ENCODE measurements at places on chromosomes 16 and 17.

GRCh38 chr16:75762746-75763145 is 36.5 kb upstream of the CPHXL start:
- no peak overlapping the region for H3K27ac ChIP-seq
- H3K4me3 ChIP-seq, result no peak overlapping the region
- peaks cover 14% of the 10 kb centered on the region for H3K4me1 ChIP-seq
- no peaks in the 10 kb centered on the region for H3K36me3 ChIP-seq

DNA sequence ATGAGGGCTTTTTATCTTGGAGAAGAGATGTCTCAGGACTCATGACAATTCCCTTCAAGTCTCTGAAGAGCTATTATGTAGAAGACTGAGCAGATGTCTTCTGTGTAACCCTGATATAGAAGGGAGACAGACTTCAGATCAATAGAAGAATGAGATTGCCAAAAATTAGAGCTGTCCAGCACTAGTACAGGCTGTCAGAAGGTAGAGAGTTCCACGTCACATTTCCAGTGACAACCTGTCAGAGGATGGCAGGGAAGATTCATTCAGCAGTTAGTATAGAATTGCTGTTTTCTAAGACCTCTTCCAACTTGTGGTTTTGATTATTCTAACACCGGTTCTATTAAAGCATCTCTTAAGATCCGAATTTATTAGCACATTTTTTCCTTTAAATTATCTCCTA is 520.6 kb downstream of the RBFOX1 start:
- H3K27ac ChIP-seq, result no peak overlapping the region
- H3K36me3 ChIP-seq, result no peaks in the 10 kb centered on the region
- no peaks in the 10 kb centered on the region for H3K4me1 ChIP-seq
- no peak for DNase-seq
- H3K27me3 ChIP-seq, result no peaks in the 10 kb centered on the region
- no peak overlapping the region for H3K4me3 ChIP-seq

DNA sequence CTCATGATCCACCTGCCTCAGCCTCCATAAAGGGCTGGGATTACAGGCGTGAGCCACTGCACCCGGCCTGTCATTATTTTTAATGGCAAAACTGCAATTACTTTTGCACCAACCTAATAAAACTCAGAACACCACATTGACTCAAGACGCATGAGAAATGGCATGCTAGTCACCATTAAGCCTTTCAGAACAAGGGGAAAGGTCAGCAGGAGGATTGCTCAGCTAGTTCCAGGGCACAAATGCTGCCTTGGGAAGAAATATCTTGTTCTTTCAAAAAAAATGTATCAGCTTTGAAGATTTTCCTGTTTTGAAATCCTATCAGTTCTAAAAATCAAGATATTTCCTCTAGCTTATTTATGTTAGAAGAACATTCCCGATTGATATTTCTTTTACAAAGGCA is 32.4 kb upstream of the CDYL2 start:
- no peaks in the 10 kb centered on the region for H3K36me3 ChIP-seq
- H3K4me1 ChIP-seq, result no peaks in the 10 kb centered on the region
- no peak for DNase-seq
- no peak overlapping the region for H3K27ac ChIP-seq
- H3K4me3 ChIP-seq, result no peak overlapping the region

GRCh38 chr16:69620573-69620972 is 54.8 kb downstream of the NFAT5 start:
- no peaks in the 10 kb centered on the region for H3K27me3 ChIP-seq
- H3K4me1 ChIP-seq, result no peaks in the 10 kb centered on the region
- H3K36me3 ChIP-seq, result no peaks in the 10 kb centered on the region
- no peak overlapping the region for H3K27ac ChIP-seq
- no peak overlapping the region for H3K4me3 ChIP-seq

DNA sequence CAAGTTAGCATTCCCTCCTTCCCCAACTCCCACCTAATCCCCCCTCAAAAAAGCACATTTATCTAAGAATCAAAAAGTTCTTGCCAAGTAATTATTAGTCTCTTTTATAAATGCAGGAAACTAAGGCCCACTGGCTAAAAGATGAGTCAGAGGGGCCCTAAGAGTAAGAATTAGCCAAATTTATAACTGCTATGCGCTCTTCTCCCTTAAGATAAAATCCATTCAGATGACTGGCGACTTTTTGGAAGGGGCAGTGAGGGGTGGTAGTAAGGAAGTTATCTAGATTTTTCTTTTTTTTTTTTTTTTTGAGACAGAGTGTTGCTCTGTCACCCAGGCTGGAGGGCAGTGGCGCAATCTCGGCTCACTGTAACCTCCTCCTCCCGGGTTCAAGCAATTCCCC is 17.1 kb downstream of the ZNF652 start:
- H3K27me3 ChIP-seq, result no peaks in the 10 kb centered on the region
- no peak overlapping the region for H3K27ac ChIP-seq
- H3K4me3 ChIP-seq, result no peak overlapping the region
- DNase-seq, result no peak

DNA sequence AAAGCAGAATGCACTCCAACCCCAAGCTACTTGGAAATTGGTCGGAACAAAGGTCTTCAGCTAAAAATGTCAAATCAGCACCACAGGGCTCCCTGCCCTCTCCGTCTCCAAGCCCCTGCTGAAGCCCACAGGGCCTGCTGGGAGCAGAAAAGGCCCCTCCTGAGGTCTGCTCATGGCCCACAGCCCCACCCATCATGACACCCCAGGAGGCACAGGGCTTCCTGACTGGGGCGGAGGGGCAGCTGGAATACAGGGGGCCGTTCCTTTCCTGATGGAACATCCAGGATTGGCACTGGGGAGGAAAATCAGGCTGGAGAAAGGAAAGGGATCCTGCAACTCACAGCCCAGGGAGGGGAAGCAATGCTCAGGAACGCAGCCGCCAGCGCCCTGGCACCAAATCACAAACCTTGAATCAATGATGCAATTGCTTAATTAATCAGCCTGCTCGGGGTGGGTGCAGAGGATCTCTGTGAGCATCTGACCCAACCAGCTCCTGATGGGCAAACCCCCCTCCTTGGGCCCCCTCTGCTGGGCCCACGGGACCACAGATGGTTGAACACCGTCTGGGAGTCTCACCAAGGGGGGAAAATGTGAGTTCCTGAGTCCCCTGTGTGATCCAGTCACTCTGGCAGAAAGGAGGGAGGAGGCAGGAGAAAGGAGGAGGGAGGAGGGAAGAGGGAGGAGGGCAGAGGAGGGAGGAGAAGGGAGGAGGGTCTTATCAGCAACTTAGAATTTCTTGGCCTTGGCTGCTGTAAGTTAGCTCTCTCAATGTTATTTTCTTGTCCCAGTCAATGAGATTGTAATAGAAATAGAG is 155.5 kb downstream of the ZNF423 start:
- H3K4me3 ChIP-seq, result no peak overlapping the region
- H3K27me3 ChIP-seq, result no peaks in the 10 kb centered on the region
- no peak for DNase-seq
- no peaks in the 10 kb centered on the region for H3K4me1 ChIP-seq

- H3K4me1 ChIP-seq, result peaks cover 14% of the 10 kb centered on the region
- no peaks in the 10 kb centered on the region for H3K36me3 ChIP-seq
- peak overlapping the region; percentile 59 for H3K27ac ChIP-seq
- no peaks in the 10 kb centered on the region for H3K27me3 ChIP-seq
- peak; percentile 10 for DNase-seq
Measured at GRCh38 chr17:29433541-29433940, 43.4 kb downstream of the TAOK1 start.

DNA sequence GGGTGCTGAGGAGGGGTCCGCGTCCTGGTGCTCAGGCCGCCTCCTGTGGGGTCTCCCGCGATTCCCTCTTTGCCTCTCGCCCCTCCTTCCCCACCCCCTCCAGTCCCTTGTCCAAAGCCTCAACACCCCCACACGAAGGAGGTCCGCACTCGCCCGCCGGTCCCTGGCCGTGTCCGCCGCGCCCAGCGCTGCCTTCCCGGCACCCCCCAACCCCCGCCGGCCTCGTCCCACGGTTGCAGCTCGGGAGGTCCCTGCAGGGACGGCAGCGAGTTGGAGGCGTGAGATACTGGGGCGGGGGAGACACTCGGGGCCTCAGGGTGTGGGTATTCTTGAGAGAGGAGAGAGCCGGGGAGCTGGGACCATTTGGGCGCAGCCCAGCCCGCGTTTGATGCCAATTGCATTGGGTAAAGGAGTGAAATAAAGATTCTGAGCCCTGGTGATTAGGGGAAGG is 468 bp downstream of the FLYWCH2 start:
- H3K4me1 ChIP-seq, result peaks cover 6% of the 10 kb centered on the region
- H3K36me3 ChIP-seq, result no peaks in the 10 kb centered on the region
- peaks cover 2% of the 10 kb centered on the region for H3K27me3 ChIP-seq
- no peak for DNase-seq
- peak overlapping the region; percentile 70 for H3K4me3 ChIP-seq
- peak overlapping the region; percentile 86 for H3K27ac ChIP-seq

- no peaks in the 10 kb centered on the region for H3K27me3 ChIP-seq
- H3K36me3 ChIP-seq, result no peaks in the 10 kb centered on the region
- no peak for DNase-seq
- no peak overlapping the region for H3K27ac ChIP-seq
- no peak overlapping the region for H3K4me3 ChIP-seq
Measured at GRCh38 chr16:84007965-84008364, 34.6 kb downstream of the SLC38A8 start.

DNA sequence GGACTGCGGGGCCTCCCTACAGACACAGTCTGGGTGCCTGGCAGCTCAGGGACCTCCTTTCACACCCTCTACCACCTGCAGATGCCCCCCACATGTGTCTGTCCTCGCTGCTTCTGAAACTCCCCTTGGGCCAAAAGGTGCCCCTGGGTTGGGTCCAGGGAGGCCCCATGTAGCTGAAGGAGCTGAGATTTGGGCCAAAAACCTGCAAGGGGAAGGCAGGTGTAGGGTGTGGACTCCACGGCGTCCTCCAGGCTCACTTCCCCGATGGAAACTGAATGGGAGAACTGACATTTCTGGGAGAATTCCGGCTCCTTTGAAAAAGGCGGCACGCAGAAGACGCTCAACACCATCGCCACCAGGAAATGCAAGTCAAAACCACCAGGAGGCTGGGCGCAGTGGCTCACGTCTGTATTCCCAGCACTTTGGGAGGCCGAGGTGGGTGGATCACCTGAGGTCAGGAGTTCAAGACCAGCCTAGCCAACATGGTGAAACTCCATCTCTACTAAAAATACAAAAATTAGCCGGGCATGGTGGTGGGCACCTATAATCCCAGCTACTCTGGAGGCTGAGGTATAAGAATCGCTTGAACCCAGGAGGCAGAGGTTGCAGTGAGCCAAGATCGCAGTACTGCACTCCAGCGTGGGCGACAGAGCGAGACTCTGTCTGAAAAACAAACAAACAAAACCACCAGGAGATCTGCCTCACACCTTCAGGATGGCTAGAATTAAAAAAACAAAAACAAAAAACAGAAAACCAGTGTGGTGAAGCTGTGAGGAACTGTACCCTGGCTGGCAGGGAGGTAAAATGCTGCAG is 13.2 kb upstream of the BAIAP2 start:
- peaks cover 6% of the 10 kb centered on the region for H3K27me3 ChIP-seq
- no peak overlapping the region for H3K27ac ChIP-seq
- no peak overlapping the region for H3K4me3 ChIP-seq
- peaks cover 9% of the 10 kb centered on the region for H3K4me1 ChIP-seq
- H3K36me3 ChIP-seq, result no peaks in the 10 kb centered on the region
- no peak for DNase-seq

- H3K4me1 ChIP-seq, result peaks cover 60% of the 10 kb centered on the region
- peak overlapping the region; percentile 83 for H3K27ac ChIP-seq
- H3K36me3 ChIP-seq, result no peaks in the 10 kb centered on the region
- H3K4me3 ChIP-seq, result peak overlapping the region; percentile 27
- no peaks in the 10 kb centered on the region for H3K27me3 ChIP-seq
- peak; percentile 68 for DNase-seq
Measured at GRCh38 chr17:27283060-27283459, 10.9 kb upstream of the WSB1 start.

DNA sequence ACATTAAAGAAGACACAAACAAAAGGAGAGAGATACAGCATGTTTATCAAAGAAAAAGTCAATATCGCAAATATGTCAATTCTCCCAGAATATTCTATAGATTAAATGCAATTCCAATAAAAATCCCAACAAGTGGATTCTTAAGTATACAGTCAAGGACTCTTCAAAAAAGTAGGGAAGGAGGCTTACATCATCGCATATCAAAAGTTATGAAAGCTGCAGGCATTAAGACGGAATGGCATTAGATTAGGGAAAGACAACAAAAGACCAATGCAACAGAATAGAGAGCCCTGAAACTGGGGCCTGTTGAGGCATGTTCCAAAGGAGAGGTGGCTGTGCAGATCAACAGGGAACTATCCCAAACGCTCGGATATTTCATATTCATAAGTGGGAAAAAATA is 76.0 kb downstream of the MARCHF10 start:
- no peaks in the 10 kb centered on the region for H3K36me3 ChIP-seq
- no peak overlapping the region for H3K27ac ChIP-seq
- H3K4me1 ChIP-seq, result peaks cover 4% of the 10 kb centered on the region
- no peaks in the 10 kb centered on the region for H3K27me3 ChIP-seq
- H3K4me3 ChIP-seq, result no peak overlapping the region

- H3K27ac ChIP-seq, result no peak overlapping the region
- H3K4me1 ChIP-seq, result no peaks in the 10 kb centered on the region
- peaks cover 3% of the 10 kb centered on the region for H3K36me3 ChIP-seq
- no peak for DNase-seq
Measured at GRCh38 chr17:43380307-43380706, 18.5 kb upstream of the ARL4D start.

- DNase-seq, result no peak
- no peak overlapping the region for H3K27ac ChIP-seq
- no peak overlapping the region for H3K4me3 ChIP-seq
- no peaks in the 10 kb centered on the region for H3K36me3 ChIP-seq
- no peaks in the 10 kb centered on the region for H3K27me3 ChIP-seq
Measured at GRCh38 chr17:11182430-11182829, 58.6 kb upstream of the SHISA6 start.

- H3K27me3 ChIP-seq, result no peaks in the 10 kb centered on the region
- H3K36me3 ChIP-seq, result no peaks in the 10 kb centered on the region
- H3K4me1 ChIP-seq, result peaks cover 25% of the 10 kb centered on the region
- H3K4me3 ChIP-seq, result no peak overlapping the region
- no peak for DNase-seq
Measured at GRCh38 chr16:82753821-82754220, 127.1 kb downstream of the CDH13 start.

DNA sequence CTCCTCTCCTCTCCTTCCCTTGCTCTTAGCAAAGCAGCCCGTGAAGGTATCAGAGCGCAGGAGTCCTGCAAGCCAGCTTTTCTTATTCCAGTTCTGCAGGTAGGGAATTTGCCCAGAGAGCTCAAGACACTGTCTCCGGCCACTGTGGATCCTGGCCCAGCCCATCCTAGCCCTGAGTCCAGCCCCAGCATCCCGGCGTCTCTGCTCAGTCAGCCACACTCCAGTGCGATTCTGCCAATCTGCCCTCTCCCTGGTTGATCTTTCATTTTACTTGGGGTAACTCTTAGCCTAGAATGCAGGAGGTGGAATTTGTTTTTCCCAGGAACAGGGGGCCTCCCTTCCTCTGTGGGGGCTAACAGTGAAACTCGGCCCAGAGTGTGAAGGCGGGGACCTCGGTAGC is 176.9 kb upstream of the GSE1 start:
- no peaks in the 10 kb centered on the region for H3K36me3 ChIP-seq
- H3K27ac ChIP-seq, result no peak overlapping the region
- no peaks in the 10 kb centered on the region for H3K4me1 ChIP-seq

DNA sequence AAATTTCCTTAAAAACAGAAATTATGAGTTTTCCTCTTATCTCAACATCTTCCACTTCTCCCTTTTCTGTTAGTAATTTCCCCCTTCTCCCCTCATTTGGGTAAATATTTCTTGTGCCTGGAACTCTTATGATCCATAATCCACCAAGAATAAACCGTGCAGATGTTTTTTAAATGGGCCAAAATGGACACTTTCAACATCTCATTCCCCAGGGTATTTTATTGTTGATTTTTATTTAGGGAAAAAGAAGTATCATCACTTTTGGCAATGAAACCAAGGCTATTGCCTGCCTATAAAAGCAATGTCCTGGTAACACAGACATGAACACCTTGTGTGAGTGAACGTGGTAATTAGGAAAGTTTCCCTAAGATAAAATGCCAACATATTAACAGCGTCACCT is 54.6 kb downstream of the IRX6 start:
- no peaks in the 10 kb centered on the region for H3K27me3 ChIP-seq
- no peaks in the 10 kb centered on the region for H3K36me3 ChIP-seq
- no peak for DNase-seq
- H3K27ac ChIP-seq, result no peak overlapping the region
